ENCODE measurements at places on chromosomes 6 and 20.
A peak's percentile ranks its signal among the peaks of the same experiment; 100 is the strongest.

- DNase-seq: no peak
Measured at GRCh38 chr20:10322073-10323012, 103.7 kb downstream of the SNAP25 start.

GRCh38 chr6:4021854-4022695 lies 56.9 kb downstream of the FAM217A start:
- DNase-seq: no peak

DNA sequence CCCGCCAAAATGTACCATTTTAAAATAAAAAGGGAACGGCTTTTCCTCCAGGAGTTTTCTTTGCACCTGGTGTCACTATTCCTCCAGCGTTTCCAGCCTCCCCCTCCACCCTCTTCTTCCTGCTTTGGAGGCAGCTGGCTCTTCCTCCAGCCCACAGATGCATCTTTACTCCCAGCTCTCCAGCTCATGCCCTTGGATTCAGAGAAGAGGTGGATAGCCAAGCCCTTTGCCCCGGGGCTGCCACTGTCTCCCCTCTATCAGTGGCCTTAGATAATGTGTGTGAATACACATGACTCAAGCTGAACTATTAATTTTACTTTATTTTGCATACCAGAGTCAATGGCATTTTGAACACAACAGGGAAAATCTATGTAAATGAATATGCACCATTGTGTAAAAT lies 15.3 kb upstream of the CDH4 start:
- DNase-seq: no peak

DNA sequence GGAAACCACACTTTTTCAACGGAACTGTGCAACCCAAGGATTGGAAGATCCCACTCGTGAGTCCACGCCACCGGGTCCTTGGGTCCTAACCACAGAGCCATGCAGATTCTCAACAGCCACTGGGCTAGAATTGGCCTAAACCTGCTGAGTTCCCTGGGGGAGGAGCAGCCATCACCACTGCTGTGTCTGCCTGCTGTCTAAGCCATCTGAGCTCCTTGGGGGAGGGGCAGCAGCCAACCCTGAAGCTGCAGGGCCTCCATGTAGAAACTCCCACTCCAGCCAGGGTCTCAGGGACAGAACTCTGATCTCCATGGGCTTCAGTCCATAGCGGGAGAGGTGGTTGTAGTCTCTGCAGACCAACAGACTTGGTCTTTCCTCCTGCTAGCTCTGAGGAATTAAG lies 154.6 kb upstream of the VGLL2 start:
- DNase-seq: no peak

GRCh38 chr6:89689732-89690131 lies 51.2 kb upstream of the LYRM2 start:
- DNase-seq: no peak

GRCh38 chr6:15911753-15912504 lies 217.0 kb upstream of the MYLIP start:
- DNase-seq: peak; percentile 48

DNA sequence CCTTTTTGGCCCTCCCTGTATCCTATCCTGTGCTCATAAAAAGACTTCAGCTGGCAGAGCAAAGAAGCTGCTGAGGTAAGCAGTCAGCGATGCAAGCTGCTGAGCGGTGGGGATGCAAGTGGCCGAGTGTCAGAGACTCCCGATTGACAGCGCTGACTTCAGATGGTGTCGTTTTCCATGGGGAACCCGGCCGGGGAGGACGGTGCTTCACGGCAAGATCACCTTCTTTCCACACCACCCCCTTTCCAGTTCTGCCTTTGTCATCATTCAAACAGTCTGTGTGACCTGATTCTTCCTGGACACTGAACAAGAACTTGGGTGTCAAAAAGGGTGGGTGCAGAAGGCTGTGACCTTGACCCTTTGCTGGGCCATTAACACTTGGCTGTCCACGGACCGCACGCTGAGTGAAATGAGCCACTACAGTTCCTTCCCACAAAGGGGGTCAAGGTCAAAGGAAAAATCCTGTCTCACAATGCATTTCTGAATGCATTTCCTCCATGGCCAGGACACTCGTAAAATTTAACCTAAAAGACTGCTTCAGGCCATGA lies 52.9 kb upstream of the UNC93A start:
- DNase-seq: no peak

DNA sequence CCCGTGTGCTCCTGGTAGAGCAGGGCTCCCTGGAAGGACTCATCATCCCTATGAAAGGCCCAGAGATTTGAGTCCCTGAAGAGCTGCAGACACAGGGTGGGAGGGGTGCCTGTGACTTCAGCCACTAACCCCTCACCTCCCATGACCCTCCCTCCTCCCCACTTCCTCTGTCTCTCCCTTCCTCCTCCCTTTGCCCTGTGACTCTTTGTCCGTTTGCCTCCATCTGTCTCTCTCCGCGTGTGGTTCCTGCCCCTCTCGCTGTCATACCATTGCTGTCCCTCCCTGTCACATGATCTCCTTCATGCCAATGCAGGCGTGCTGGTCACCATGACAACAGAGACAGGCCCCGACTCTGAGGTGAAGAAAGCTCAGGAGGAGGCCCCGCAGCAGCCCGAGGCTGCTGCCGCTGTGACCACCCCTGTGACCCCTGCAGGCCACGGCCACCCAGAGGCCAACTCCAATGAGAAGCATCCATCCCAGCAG lies 19.0 kb downstream of the EPB41L1 start:
- no peak for DNase-seq

DNA sequence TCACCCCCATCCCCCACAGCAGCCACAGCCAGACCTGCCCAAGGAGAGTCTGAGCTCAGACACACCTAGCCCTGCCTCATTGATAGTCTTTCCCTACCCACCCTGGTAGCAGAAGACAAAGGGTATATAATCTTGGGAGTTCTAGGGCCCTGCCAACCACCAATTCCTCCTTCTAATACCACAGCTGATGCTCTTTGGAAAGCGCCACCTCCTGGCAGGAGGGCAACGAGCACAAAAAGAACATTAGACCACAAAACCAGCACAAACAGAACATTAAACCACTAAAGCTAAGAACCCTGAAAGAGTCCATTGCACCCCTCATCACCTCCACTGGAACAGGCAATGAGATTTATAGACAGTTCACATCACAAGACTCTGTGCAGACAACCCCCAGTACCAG lies 195.8 kb upstream of the FUT9 start:
- DNase-seq: no peak

Data from stimulated activated CD4-positive, alpha-beta T cell treated with anti-CD3 and anti-CD28 coated beads, TNF-alpha, amount 100 ng/mL, for 48 hours (primary cell).